ENCODE measurements at places on chromosomes 16 and 17.

- DNase-seq, result no peak
Observed at GRCh38 chr17:81939218-81939617, 2.1 kb upstream of the PYCR1 start.

- no peak for DNase-seq
Observed at GRCh38 chr17:4176808-4177472, 33.9 kb downstream of the CYB5D2 start.

DNA sequence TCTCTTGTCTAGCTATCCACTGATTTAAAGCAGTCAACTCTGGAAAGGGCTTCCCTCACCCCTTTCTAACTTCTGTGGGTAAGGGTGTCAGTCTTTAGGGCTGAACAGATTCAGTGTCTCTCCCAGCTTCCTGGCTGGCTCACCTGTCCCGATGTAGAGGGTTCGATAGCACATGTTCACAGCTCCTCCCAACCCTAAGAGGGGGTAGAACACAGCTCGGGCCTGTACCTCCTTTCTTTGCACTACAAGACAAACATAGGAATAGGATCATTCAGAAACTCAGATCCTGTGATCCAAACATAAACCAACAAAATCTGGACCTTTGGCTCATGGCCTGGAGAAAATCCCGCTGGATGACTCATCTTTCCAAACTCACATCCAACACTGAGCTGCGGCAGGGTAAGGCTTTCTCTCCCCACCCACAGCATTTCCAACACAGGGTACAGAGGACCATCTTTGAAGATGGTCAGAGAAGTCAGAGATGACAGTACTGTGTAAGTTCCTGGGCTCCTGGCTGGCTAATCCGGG lies 5.8 kb upstream of the DHRS13 start:
- DNase-seq, result no peak

GRCh38 chr16:57529391-57530103 lies 6.8 kb downstream of the CCDC102A start:
- no peak for DNase-seq

GRCh38 chr17:40556884-40557414 lies 8.3 kb downstream of the CCR7 start:
- DNase-seq, result peak; percentile 80

DNA sequence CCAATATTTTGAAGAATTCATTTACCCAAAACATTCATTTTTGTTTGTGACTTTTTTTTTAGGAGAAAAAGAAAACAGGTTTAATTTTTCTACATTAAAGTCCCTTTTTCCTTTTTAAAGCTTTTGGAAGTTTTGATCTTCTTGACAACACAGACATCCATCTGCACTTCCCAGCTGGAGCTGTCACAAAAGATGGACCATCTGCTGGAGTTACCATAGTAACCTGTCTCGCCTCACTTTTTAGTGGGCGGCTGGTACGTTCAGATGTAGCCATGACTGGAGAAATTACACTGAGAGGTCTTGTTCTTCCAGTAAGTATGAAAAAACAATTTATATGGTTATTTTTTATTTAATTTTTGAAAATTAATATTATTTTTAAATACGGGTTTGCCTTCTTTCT lies 37.2 kb downstream of the SIAH1 start:
- no peak for DNase-seq

DNA sequence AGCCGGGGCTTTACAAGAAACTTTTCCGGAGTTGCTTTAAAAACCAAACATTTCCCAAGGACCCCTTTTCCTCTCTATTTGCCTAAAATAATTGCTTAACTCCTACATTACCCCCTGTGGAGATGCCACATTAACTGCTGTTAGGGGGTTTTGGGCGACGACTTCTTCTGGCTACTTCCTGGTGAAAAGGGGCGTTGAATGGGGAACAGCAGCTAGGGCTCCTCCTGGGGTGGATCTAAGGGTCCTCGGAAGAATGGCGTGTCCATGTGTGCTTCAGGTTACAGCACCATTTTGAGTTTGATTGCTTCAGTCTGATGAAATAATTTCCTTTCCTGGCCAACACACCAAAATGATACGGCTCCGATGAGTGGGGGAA lies 22.0 kb downstream of the ABCC1 start:
- no peak for DNase-seq

DNA sequence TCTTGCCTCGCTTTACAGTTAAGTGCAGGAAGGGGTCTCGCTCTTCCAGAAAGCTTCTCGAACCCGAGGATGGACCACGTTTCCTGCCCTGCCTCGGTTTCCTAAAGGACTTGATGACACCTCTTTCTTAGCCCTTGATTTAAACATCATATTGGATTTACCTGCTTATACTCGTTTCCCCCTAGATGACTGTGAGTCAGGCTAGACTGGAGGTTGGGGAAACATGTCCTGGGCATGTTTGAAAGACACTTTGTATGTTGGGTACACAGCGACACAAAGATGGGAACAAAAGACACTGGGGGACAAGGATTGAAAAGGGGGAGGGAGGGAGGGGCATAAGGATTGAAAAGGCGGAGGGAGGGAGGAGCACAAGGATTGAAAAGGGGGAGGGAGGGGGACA lies 30.0 kb downstream of the SDK2 start:
- DNase-seq, result no peak

DNA sequence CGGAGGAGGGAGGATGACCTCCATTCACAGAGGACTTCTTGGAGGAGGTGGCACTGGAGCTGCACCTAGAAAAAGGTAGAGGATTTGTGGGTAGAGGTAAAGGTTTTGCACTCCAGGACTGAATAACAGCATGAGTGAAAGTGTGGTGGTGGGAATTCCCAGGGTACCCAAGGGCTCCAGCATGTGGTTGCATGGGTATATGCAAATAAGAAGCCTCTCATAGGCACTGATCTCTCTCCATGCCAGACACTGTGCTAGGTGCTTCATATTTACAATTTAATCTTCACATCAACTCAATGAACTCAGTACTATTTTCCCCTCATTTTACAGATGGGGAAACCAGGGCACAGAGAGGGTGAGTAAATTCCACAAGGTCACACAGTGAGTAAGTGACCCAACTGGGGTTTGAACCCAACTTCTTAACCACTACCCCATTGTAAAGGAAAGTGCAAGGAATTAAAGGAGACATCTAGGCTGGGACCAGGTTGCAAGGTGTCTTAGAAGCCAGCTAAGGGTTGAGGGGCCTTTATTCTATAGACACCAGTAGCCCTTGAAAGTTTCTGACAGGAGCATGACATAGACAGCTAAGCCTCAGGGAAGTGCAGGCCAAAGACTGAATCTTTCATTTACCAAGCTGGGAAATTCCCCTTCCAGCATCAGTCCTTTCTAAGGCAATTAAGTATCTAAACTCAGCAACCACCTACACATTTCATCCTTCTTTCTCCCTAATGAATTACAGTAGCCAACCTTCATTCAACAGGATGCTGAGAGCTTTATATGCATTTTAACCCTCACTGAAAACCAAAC lies 21.3 kb downstream of the SCNN1B start:
- DNase-seq, result no peak

GRCh38 chr16:89037261-89038152 lies 56.1 kb upstream of the ACSF3 start:
- peak; percentile 79 for DNase-seq

- no peak for DNase-seq
Observed at GRCh38 chr17:30230596-30231125, 4.8 kb downstream of the SLC6A4 start.

GRCh38 chr16:54158986-54159385 lies 127.6 kb downstream of the IRX3 start:
- no peak for DNase-seq

DNA sequence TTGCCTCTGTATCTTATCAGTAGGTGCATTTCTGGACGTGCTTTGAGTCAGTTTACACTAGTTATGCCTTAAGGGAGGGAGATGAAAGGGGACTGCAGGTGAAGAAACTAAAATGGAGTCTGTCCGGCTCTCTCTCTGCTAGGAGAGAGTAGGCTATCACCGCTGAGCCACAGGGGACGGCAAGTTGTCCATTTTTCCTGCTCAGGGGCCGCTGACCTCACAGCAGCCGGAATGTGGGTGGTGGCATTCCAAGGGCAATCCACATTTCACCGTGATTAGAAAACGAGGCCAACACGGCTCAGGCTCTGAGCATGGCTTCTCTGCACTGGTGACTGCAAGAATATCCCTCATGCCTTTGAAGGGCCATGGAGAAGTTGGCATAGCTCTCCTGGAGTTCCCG lies 19.0 kb upstream of the KLHDC4 start:
- DNase-seq, result no peak

- no peak for DNase-seq
Observed at GRCh38 chr17:39920218-39921210, 2.1 kb upstream of the GSDMB start.

GRCh38 chr16:77435272-77435820 lies 512 bp upstream of the ADAMTS18 start:
- no peak for DNase-seq

GRCh38 chr17:58364270-58364942 lies 12.4 kb upstream of the SUPT4H1 start:
- peak; percentile 87 for DNase-seq

DNA sequence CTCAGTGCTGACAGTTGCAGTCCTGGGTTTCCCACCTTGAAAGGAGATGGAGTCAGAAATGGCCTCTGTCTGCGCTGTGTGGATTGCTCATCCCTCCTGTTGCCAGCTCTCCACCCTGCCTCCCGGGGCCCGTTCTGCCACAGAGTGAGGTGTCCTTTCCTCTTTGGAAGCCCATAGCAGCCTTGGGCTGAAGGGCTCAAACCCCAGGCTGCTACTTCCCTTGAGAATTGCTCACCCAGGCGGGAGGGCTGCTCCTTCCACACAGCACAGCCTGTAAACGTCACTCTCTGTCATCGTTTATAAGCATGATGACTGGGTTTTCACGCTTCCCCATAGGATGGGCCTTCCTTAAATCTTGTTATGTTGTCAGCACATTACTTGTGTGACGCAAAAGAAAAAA lies 62.7 kb downstream of the FOXK2 start:
- no peak for DNase-seq

DNA sequence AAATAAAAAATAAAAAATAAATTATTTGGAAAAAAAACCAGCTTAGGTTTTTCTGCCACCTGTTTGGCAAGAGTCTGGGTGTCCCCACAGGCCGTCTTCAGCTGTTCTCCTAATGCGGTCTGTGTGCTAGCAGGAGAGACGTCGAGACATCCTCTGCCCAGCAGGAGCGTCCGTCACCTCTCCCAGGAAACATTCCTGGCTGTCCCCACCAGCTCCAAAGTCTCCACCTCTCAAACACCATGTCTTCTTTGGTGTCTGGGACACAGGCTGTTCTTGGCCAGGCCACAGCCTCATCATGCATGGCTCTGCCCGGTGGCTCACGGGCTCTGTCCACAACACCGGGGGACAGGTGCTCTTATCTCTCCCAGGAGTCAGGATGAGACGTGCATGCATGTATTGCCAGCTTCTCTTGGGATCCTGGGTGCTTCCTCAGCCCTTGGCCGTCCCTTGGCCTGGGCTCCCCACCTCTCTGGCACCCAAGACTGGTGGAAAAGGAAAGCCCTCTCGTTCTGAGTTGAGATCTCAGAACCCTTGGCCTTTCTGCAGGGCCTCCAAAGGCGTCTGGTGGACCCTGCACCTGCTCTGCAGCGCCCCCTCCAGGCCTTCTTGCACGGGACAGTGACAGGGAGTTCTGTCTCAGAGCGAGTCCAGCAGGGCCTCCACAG lies 84.9 kb upstream of the CBX4 start:
- DNase-seq, result peak; percentile 76

GRCh38 chr17:60077672-60078519 lies 825 bp downstream of the HEATR6 start:
- no peak for DNase-seq

DNA sequence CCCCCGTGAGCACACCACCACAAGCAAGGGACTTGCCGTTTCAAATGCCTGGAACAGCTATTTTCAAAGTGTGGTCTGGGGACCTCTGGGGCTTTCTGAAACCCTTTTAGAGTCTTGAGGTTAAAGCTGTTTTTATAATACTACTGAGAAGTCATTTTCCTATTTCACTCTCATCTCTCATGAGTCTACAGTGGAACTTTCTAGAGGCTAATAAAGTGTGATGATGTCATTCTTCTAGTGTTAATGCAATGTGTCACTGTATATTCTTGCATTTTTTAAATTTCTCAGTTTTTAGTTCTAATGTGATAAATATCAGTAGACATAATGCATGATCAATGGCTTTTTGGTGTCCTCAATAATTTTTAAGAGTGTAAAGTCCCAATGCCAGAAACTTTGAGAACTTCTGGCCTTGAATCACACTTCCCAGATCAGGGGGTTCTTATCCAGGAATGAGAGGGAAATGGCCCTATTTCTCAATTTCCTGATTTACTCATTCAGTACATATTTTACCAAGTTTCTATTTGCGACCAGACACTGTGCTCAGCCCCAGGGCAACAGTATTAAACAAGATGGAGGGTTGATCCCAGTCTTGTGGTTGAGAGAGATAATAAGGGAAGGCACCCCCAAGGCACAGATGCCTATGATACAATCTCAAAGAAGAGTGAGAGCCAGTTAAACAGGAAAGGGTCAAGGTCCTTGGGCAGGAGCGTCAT lies 444.0 kb downstream of the HS3ST3B1 start:
- DNase-seq, result no peak

- DNase-seq, result no peak
Observed at GRCh38 chr17:61247439-61247838, 152.2 kb upstream of the TBX2 start.

DNA sequence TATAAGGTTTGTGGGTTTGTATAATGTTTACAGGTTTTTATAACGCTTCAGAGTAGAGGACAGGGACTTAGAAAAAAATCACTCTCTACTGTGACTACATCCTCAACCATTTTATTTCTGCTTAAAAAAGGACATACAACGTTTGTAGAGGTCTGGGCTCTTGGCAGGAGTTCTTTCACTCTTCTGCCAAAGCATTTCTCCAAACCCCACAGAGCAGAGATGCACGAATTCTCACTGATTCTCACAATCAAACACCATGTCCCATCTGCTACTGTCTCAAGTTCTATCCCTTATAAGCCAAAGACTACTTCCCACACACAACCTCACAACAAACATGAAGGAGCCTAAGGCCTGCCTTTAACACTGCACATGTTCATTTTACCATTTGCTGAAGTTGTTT lies 7.0 kb upstream of the ANKFY1 start:
- no peak for DNase-seq

GRCh38 chr16:14600164-14600563 lies 29.9 kb downstream of the PARN start:
- peak; percentile 16 for DNase-seq
